ENCODE measurements at places on chromosomes 6 and 20.

GRCh38 chr6:32973144-32974015, 5.0 kb downstream of the BRD2 start:
- DNase-seq = peak; percentile 81

- no peak for DNase-seq
Measured at GRCh38 chr6:134359302-134359701, 41.4 kb upstream of the SGK1 start.

- peak; percentile 15 for DNase-seq
Measured at GRCh38 chr20:59787538-59787890, 145.9 kb downstream of the SYCP2 start.

- DNase-seq = no peak
Measured at GRCh38 chr6:67350729-67351128, 1284.4 kb upstream of the ADGRB3 start.

- no peak for DNase-seq
Measured at GRCh38 chr6:155003476-155003875, 8.4 kb downstream of the TIAM2 start.

- no peak for DNase-seq
Measured at GRCh38 chr6:103101267-103101666, 1707.8 kb downstream of the GRIK2 start.

GRCh38 chr6:11968241-11968806, 43.8 kb upstream of the HIVEP1 start:
- no peak for DNase-seq

GRCh38 chr6:142372348-142372747, 70.5 kb downstream of the ADGRG6 start:
- DNase-seq = no peak

- DNase-seq = no peak
Measured at GRCh38 chr6:24332317-24332716, 25.5 kb downstream of the DCDC2 start.

GRCh38 chr20:46559001-46559400, 8.5 kb upstream of the OCSTAMP start:
- DNase-seq = no peak

GRCh38 chr6:16658348-16659034, 102.8 kb downstream of the ATXN1 start:
- no peak for DNase-seq

DNA sequence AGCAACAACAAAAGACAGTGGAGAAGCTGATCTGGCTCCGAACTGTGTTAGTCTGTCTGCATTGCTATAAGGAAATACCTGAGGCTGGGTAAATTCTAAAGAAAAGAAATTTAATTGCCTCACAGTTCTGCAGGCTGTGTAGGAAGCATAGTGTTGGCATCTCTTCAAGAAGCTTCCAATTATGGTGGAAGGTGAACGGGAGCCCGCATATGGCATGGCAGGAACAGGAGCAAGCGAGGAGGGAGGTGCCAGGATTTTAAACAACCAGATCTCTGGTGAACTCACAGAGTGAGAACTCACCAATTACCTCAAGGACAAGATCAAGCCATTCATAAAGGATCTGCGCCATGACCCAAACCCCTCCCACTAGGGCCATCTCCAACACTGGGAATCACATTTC, 293.5 kb downstream of the SMOC2 start:
- no peak for DNase-seq

DNA sequence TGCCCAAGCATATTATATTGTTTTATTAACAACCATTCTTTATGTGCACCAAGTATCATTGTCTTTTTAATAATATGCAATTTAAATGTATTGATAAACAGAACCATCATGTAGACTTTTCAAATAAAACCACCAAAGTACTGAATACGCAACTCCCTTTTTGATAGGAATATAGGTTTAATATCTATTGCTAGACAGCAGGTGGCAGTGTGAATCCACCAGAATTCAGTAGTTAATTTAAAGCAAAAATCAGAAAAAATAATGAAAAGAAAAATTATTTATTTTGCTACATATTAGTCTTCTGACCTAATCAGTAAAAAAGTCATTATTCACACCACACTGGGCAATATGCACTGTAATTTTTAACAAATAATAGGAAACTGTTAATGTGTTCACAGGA, 143.7 kb downstream of the KLHL32 start:
- no peak for DNase-seq

- no peak for DNase-seq
Measured at GRCh38 chr6:66866801-66867200, 1159.8 kb upstream of the EYS start.

GRCh38 chr6:114432400-114432799, 89.6 kb upstream of the HS3ST5 start:
- DNase-seq = no peak

- DNase-seq = peak; percentile 47
Measured at GRCh38 chr6:298233-299103, 6.2 kb downstream of the DUSP22 start.

GRCh38 chr6:73823046-73823735, 127.2 kb downstream of the CD109 start:
- DNase-seq = no peak

GRCh38 chr20:9015984-9016324, 52.9 kb upstream of the PLCB4 start:
- no peak for DNase-seq

GRCh38 chr6:44028789-44029310, 98.4 kb downstream of the MRPL14 start:
- DNase-seq = no peak

GRCh38 chr6:130206479-130206878, 16.3 kb downstream of the SAMD3 start:
- no peak for DNase-seq

GRCh38 chr20:51233345-51233744, 210.4 kb upstream of the KCNG1 start:
- DNase-seq = no peak

DNA sequence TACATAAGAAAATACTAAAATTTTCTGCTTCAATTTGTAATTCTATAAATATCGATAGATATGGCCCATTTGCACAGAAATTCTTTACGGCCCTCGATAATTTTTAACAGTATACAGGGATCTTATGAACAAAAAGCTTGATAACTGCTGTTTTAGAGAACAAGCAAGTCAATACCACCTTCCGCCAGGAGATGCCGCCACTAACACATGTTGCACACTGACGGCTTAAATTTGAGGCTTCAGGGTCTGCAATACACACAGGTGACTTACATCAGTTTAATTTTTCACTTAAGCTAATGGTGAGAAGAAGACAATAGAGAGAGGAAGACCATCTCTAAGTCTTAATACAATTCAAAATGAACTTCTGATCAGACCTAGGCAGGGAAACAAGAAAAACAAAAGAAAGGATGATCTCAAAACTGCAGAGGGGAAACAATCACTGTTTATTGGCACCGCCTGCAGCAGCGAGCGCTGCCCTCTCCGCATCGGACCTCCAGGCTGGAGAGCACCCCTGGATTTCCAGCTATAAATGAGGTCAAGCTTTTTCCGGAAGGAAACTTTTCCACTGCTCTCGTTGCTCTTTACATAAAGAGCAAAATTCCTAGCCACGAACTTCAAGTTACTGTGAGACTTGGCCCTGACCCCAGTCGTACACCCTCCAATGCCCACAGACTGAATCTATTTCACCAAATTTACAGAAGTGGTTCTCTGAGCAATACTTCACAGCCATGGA, 53.9 kb downstream of the OTOR start:
- DNase-seq = peak; percentile 81

DNA sequence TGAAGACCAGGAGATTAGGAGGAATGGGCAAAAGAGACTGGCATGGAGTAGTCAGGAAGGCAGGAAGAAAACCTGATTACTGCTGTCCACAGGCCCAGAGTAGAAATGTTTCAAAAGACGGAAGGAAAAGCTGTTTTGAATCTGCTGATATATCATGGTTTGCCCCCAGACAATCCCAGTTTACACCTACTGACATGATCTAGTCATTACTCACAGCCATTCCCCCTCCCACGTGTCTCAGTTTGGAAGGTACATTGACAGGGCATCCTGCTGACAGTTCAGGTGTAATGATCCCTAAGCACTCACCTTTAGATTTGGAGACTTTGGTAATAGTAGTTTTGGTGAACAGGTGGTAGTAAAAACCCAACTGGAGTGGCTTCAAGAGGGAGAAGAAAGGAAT, 9.8 kb upstream of the TXNDC5 start:
- no peak for DNase-seq

DNA sequence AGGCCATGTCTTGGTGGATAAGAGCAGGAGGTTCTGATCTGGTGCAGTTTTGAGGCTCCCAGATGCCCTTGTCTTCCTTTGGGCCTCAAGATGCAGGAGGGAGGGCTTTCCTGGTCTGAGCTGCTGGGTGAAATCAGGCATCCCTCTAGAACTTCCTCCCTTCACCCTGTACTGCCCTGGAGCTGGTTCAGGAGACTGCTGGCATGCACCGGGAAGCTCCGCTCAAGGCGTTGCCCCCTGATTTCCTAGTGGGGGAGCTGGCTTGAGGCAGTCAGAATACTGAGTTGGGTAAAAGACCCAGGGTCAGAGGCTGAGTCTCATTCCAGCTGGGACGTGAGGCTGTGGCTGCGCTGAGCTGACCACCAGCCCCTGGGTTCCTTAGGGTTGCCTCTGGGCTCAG, 12.0 kb downstream of the PHACTR3 start:
- DNase-seq = no peak

GRCh38 chr6:16751251-16751946, 9.9 kb downstream of the ATXN1 start:
- DNase-seq = no peak

DNA sequence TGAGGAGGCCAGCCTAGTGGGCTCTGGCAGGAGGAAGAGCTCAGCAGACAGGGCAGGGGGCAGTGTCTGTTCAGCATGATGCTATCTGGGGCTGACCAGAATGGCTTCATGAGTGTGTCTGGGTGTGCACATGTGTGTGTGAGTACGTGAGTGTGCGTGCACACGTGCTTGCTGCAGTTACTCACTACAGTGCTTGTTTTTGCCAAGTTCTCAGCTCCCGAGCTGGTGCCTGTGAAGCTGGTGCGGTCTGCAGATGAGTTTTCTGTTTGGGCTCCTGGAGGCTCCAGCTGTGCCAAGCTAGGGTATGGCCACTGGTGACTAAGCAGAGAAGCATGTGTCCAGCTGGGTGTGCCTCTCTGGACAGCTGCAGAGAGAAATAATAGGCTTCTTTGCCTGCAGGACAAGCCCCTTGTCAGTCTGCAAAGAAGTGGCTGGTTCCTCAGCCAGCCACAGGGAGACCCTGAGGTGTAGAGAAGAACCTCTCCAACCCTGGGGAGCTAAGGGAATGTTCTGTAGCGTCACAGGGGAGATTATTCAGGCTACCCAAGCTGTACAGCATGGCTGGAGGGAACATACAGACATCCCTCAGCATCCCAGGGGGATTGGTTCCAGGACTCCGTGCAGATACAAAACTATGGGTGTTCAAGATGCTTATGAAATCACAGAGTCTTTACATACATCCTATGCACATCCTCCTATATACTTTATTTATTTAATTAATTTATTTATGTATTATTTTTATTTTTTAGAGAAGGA, 40.2 kb upstream of the FAM50B start:
- no peak for DNase-seq

- no peak for DNase-seq
Measured at GRCh38 chr20:62355878-62356588, 11.1 kb downstream of the LAMA5 start.

DNA sequence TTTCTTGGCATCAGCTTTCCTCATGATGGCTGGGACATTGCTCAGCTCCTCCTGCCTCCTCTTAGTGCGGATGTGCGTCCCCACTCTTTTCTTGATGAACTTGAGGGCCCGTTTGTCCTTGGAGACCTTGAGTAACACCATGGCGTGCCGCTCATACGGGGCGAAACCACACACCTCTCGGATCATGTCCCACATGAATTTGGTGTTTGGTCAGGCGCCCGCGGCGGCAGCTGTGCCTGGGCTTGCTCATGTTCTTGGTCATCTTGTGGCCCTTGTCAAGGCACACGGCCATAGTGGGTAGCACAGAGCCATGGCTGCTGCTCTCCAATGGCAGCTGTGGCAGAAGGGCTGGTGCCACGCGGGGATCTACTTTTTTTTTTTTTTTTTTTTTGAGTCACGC, 2.6 kb downstream of the ERGIC3 start:
- no peak for DNase-seq

- no peak for DNase-seq
Measured at GRCh38 chr6:102571236-102571908, 1177.9 kb downstream of the GRIK2 start.

GRCh38 chr6:14852375-14852774, 393.5 kb upstream of the JARID2 start:
- no peak for DNase-seq

DNA sequence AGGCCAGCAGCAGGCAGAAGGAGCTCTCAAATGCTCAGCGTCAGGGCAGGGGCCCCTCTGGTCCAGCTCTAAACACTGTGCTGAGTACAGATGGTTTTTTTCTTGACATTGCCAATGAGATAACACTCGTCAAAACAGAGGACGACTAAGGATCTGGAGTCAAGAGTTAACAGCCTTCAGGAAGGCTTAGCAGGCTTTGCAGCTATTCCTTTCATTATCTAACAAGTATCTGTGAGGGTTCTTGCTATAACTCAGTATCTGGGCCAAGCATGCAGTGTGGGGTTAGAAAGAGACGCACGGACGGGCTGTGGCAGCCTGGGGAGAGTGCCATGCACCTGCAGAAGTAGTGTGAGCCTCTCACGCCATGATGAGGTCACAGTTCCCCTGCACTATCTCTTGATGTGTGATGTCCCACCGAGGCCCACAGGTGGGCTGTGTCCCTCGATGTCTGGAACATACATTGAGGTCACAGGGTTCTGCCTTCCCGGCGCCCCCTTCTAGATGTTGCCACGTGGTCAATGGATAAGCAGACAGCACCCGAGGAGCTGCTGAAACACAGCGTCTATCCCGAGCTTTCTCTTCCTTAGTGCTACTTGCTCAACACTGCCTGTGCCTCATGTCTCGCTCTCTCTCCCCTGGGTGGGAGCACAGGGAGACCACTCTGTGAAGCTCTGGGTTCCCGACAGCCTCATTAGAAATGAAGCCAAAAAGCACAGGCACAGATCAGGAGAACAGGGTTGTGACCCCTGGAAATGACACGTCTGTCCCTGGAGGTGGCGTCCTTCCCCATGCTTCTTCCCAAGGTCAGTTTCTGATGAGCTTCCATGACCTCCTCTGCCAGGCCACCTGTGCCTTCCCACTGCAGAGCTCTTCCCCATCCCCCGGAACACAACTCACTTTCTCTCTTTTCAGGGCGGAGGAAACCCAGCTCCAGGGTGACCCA, 85.5 kb upstream of the RPS6KA2 start:
- no peak for DNase-seq

GRCh38 chr6:168322966-168323365, 3.4 kb upstream of the DACT2 start:
- DNase-seq = no peak

DNA sequence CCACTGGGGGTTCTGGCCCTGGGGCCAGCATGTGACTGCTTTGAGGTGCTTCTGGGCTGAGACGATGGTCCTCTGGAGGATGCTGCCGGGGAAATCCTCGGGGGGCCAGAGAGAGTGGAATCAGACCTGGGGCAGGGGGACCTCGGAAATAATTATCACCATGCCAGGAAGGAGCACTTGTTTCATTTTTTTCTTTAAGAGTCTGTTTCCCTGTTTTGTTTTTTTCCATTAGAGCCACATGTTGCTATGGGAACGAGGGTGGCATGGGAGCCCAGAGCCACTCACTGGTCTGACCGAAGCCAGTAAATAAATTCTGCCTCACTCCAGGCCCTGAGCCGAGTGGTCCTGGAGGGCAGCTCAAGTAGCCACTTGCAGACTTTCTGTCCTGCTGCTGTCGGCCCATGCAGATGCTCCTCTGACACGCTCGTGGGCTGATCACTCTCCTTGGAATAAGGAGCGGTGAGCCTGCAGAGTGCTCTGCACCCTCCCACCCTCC, 365.1 kb downstream of the ZFAND3 start:
- DNase-seq = peak; percentile 13

GRCh38 chr6:7671581-7671980, 54.3 kb upstream of the BMP6 start:
- DNase-seq = no peak

GRCh38 chr6:42193491-42193894, 1.3 kb downstream of the GUCA1B start:
- no peak for DNase-seq
